Fibroblast of the conjunctiva (primary cell): ENCODE measurements at places on chromosomes 11 and 22.

GRCh38 chr11:59862252-59862651 lies 4.0 kb downstream of the TCN1 start:
- DNase-seq, result no peak

DNA sequence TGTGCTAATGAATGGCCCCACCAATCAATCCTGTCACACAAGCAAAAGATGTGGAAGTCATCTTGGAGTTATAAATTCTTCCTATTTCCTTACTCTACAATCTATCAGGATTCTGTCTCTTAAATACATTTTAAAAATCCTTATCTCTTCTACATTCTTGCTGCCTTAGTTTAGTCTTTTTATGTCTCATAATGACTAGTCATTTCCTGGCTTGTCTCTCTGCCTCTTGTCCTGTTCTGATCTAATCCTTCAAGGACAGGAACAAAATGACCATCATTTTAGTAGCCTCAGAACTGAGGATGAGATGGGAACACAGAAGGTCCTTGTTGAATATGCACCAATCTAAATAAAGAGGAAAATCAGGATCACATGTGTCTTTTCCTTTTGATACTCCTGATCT lies 56.6 kb upstream of the LIN7C start:
- DNase-seq, result no peak

DNA sequence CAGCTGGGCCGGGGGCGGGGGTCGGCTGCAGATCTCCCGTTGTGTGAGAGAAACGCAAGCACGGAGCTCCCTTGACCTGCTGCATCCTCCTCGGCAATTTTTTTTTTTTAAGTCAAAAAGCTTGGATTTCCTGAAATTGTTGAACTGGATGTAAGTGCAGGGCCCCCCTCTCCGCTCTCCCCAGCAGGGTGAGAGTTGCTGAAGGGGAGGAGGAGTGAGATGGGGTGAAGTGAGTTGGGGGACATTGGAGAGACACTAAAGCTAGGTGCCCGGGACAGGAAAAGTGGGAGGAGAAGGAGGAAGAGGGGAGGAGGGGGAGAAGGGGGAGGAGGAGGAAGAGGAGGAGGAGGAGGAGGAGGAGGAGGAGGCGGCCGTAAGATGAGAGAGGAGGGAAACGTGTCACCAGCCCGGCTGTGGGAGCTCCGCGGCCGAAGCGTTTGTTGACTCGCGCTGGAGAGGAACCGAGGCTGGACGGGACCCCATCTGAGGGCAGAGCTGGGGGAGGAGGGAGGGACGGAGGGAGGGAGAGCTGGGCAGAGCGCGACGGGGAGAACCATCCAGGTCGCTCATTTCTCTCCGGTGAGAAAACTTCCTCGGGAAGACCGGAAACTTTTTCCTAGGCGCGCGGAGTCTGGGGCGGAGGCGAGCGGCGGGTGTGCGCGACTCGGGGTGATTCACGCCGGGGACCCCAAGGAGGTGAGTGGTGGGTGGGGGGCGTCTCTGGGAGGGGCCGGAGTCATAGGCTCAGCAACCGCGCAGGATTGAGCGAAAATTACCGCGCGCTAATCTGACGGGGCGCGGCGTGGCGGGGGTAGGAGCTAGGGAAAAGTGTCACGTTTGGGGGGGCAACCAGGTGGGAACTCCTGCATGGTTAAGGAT lies 80.2 kb downstream of the PRR5L start:
- no peak for DNase-seq

DNA sequence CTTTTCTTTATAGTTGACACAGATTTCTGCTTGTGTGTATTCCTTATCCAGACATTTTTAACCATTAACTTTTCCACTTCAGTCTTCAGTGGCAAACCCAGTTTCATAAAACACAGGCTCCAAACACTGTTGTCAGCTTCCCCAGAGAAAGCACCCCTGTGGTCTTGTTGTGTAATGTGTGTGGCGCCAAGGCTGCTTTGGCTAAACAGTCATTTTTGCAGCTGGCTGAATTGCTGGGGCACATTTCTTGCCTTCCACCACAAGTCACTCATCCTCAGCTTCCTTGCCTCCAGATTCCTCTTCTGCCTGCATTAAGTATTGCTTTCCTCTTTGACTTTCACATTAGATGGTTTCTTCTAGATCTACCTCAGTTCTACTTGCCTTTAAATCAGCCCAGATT lies 40.5 kb downstream of the ARHGAP1 start:
- peak; percentile 21 for DNase-seq

DNA sequence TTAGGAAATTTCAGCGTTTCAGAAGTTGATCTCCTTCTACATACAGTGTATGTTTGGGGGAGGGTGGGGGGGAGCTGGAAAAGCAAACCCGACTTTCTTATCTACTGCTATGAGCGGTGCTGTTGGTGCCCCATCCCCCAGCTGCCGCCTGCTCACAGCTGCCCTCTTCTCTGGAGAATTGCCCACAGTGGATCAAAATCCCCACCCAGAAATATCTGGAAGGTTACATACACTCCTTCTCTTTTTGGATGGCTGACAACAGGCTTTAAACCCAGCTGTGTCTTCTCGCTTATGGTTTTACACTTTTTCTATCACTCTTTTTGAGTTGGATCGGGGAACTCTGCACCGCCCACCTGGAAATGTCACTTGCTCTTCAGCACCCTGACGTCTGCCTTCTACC lies 56.4 kb downstream of the DHCR7 start:
- no peak for DNase-seq

DNA sequence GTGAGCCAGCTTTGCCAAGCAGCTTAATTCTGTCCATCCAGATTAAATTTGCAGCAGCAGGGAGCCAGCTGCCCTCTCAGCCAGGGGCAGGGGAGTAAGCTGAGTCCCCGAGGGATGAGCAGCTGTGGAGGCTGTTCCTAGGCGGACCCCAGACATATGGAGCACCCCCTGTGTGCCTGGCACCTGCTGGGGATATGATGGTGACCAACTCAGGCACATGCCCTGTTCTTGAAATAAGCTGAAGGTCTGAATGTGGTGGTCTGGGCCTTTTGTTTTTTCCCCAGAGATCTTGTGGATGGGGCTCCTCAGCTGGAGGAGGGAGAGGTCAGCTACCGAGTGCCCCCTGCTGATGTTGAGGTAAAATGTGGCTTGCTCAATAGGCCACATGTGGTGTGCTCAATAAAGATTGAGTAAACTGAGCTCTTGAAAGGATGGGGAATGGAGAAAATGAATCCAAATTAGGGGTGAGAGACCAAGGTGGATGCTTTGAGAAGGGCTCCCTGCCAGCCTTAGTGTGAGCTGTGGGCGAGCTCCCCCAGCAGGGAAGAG lies 103.3 kb upstream of the NNMT start:
- no peak for DNase-seq

DNA sequence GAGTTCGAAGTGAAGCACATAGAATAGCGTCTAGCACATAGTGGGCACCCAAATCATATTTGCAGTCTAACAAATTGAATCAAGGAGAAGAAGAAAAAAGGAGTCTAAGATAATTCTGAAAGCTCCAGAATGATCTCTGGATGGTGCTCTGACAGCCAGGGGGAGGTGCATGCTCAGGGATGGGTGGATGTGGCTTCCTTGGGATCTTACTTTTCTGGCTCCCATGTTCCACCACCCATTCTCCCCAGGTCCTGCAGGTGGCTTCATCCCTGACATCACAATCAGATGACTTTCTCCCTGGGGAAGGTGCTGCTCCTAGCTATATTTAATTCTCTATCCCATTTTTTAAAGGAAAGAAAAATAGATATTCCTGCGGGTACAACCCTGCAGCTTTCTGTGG lies 381.9 kb downstream of the CADM1 start:
- no peak for DNase-seq

GRCh38 chr11:69378303-69379141 lies 84.6 kb downstream of the MYEOV start:
- DNase-seq, result no peak

- DNase-seq, result no peak
Measured at GRCh38 chr11:75631086-75631730, 37.6 kb downstream of the MAP6 start.

DNA sequence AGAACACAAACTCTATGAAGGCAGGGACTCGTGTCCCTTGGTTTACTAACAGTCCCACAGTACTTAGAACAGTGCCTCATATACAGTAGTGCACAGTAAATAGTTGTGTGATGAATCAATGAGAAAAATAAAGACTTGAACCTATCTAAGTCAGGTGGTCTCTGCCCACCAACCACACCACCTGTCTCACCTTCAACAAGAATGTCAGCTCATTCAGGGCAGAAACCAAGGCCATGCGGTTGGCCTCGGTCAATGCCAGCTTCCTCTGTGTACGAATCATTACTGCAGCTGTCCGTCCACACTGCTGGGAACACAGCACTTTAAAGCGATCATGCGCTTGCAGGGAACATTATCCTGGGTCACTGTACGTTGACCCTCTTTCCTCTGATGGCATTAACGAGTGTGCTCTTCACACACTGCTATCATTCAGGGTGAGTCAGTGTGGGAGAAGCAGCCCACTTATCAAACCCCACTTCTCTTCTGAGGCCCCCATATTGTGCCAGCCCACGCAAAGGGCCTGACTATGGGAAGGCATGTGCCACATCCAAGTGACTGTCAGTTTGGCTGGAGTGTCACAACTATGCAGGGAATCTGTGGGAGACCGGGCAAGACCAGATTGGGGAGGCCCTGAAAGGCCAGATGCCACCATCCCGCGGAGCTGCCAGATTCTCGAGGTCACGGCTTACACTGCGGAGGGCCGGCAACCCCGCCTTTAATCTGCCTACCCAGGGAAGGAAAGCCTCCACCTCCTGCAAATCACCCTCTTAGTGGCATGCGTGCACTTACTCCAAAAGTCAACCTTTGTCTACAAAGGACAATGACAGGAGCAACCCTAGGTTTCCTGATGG lies 36.1 kb downstream of the LARGE1 start:
- DNase-seq, result no peak

DNA sequence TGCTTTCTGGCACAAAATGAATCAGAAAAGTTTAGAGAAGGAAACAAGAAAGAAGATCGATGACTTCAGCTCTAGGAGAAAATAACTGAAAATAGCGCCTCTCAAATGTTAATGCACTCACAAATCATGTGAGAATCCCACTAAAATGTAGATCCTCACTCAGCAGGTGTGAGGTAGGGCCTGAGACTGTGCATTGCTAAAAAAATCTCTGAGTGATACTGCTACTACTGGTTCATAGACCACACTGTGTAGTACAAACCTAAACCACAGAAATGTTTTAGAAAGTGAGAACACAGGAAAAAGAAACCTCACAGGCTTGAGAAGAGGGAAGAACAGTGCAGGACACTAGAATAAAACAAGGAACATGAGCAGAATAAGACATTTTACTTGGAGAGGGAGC lies 2.0 kb downstream of the OR8D4 start:
- no peak for DNase-seq

GRCh38 chr11:20013346-20014066 lies 146.8 kb downstream of the DBX1 start:
- DNase-seq, result no peak

DNA sequence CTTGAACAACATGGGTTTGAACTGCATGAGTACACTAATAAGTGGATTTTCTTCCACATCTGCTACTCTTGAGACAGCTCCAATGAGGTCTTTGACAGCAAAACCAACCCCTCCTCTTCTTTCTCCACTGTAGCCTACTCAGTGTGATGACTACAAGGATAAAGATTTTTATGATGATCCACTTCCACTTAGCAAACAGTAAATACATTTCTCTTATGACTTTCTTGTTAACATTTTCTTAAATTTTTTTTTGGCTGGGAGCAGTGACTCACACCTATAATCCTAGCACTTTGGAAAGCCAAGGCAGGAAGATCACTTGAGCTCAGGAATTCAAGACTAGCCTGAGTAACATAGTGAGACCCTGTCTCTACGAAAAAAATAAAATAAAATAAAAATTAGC lies 9.9 kb upstream of the EIF4G2 start:
- no peak for DNase-seq
